ENCODE measurements at places on chromosomes 13 and 19.

DNA sequence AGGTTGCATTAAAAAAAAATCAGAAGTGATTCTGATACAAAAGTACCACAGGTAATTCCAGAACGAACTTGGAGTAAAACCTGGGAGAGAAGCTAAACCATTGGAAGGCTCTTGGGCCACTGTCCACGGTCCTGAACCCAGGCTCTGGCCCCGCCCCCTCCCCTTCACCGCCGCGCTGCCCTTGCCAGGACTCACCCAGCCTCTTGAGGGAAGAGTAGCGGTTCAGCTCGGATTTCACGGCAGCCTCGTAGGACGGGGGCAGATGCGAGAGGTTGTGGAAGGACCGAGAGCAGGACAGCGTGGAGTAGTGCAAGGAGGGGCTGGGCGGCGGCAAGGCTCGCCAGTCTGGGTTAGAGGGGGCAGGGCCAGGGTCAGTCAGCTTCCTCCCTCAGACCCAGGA, 5.7 kb downstream of the SHISA7 start:
- no peak for DNase-seq

DNA sequence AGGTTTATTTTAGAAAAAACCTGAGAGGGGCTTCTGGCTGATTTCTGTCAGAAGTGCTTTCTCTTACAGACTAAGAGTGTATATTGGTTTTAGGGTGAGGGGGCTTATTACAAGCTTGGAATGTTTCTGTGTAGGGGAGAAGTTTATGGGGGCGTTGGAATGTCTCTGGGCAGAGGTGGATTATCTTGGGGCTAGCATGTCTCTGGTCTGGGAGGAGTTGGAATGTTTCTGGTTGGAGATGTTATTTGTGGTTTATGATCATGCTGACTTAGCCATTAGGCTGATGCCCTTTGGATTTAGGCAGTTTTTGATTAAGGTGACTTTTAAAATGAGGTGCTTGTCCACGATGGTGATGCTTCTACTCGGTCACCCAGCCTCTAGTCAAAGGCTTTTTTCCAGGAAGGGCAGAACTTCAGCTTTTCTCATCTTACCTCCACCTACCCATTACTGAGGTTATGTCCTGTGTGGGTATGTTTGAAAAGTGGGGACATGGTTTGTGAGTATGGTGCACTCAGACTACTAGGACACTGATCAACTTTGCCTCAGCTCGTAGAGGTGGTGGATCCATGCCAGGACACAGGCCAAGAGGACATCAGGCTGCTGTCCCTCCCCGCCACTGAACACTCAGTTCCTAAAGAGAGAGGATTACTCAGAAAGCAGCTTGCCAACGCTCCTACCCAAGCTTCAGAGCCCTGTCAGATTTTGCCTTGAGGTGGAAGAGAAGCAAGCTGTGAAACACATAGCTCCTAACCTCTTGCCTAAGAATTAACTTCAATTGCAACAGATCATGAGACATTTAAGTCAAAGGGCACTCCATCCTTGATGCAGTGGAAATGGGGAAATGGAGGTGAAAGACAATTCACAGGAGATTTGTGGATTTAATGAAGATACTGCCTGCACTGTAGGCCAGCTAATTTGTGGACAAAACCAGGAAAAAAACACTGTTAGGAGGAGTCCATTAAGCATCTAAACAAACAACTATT, 63.6 kb downstream of the ZNF44 start:
- no peak for DNase-seq

GRCh38 chr19:892894-893689, at the start of the genes MED16 and RNU6-9:
TSS of gene MED16 (minus strand) at chr19:893187. CDS start at chr19:891131, 2,056 bp downstream.
TSS of gene RNU6-9 (plus strand) at chr19:893484.
- peak; percentile 70 for DNase-seq

DNA sequence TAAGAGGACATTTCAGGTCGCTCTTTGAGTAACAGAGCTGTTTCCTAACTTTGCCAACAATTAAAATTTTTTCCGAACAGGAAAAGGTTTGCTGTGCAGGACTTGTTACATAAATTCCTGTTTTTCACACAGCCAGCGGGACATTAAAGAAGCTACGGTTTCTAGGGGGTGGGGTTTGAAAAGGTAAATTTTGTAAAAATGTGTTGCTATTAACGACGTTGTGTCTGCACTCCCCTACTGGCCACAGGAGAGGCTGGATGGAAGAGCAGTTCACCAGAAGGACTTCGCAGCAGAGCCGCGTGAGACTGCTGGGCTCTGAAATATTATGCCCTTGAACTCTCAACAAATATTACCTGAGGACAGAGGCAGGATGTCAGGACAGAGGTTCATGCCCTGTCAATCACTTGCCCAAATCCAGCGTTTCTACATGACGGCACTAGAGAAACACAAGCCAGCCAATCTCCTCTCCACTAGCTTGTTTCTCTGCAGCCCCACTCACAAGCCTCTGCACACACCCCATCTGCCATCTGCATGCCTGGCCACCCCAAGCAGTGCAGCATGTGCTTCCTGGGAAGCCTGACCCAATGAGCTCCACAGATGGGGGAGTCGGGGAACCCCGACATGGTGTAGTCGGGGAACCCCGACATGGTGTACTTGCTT, 102.0 kb downstream of the FOXO1 start:
- no peak for DNase-seq

GRCh38 chr19:42548552-42548951, 20.3 kb upstream of the CEACAM1 start:
- no peak for DNase-seq

DNA sequence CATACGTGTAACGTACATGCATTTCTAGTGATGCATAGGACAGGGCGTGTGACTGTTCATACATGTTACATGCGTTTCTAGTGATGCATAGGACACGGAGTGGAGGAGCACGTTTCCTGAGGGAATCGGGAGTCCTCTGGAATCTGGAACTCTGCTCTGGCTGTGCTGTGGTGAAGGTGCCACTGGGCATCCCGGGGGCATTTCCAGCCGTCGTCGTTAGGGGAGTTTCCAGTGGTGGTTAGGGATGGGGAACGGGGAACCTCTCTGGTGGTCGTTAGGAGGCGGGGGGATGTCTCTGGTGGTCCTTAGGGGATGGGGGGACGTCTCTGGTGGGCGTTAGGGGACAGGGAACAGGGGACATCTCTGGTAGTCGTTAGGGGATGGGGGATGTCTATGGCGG, 209.6 kb upstream of the SOX1 start:
- no peak for DNase-seq

- DNase-seq, result no peak
These were observed 5.3 kb downstream of the FGF21 start for GRCh38 chr19:48760504-48761205.

GRCh38 chr19:54207983-54208783, 7.5 kb downstream of the RPS9 start:
- DNase-seq, result no peak

- no peak for DNase-seq
These were observed 27.1 kb upstream of the ABCC4 start for GRCh38 chr13:95328386-95328785.

DNA sequence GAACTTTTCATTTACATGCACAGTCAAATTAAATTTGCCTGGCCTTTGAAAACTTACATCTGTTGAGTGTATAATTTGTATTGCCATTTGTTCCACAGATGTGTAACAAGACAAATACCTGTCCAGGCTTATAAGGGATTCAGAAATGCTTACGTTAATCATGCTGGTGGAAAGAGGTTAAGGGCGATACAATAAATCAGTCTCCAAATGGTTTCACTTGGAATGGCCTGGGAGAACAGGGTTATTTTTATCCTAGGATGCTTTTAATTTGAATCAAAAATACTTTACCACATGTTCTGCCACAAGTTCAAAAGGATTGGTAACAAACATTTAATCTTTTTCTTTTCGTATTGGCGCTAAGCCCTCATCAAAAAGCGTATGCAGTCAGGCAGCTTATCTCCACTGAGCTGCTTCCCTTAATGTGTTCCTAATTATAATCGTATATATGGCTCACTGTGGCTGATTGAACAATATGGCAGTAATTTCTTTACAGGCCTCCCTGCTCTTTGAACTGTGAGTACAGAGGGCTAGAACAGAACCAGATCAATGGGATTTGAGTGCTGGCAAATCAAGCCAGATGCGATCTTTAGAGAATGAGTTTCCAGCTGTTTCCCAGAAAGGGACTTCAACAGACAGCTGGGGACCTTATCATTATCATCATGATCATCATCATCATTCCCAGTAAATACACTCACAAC, 425.7 kb downstream of the SPRY2 start:
- DNase-seq, result no peak

GRCh38 chr19:3275583-3276340, 51.3 kb downstream of the CELF5 start:
- no peak for DNase-seq

DNA sequence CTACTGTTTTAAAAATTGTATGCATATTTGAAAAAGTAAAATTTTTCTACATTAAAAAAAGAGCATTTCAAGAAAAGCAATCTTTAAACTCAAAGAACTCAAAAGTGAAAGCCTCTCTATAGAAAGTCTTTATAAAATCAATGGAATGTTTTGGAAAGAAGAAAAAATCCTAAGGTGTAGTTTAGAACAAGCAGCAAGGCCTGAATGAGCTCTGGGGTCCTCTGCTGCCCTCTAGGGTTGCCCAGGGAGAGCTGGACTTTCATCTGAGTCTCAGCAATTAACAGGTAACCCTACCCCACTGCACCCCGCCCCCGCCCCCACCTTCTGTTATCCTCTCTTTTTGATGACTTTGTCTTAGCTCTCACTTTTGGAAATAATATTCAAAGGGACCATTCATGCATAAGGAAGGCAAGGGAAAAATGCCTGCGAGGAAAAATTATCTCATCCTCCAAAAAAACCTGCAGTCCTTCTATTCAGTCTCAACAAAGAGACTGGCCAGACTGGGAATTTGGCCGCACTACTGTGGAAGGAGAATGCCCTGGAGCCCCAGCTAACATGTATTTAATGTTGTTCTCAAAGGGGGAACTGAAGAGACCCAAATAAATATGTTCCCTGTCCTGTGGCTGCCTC, 24.1 kb downstream of the SLC25A30 start:
- DNase-seq, result no peak

DNA sequence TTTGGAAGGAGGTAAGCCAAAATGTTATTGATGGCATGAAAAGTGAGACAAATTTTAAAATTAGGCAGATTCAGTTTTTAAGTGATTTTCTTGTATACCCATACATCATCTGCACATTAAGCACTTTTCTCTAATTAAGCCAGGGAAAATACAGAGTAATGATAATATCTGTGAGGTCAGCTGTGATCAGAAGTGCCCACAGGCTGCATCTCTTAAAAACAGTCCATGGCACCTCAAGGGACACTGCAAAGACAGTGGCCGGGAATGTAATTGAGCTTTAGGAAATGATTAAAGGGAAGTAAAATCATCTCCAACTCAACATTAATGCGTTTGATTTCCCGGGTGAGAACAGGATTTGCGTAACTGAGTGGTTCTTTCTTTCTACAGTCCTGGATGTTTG, 2.0 kb downstream of the COL4A1 start:
- no peak for DNase-seq

- DNase-seq, result no peak
These were observed 305.1 kb downstream of the KCNRG start for GRCh38 chr13:50320271-50320862.

DNA sequence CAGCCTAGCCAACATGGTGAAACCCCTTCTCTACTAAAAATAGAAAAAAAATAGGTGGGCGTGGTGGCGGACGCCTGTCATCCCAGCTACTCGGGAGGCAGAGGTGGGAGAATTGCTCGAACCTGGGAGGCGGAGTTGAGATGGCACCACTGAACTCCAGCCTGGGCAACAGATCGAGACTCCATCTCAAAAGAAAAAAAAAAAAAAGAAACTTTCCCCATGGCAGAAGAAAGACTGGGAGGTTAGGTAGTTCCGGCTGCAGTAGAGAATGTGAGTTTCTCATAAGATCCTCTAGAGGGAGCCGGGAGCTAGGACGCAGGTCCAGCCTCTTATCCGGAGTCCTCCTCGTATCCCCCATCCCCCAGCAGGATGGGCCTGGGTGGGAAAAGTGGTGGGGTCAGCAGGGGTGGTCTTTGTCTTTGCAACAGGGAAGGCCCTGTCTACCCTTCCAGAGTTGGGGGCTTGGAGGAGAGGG, 13.2 kb upstream of the CREB3L3 start:
- DNase-seq, result no peak

- DNase-seq, result no peak
These were observed 1.3 kb downstream of the EXOSC8 start for GRCh38 chr13:37001921-37002250.

GRCh38 chr13:106277484-106278154, 257.8 kb downstream of the EFNB2 start:
- no peak for DNase-seq

DNA sequence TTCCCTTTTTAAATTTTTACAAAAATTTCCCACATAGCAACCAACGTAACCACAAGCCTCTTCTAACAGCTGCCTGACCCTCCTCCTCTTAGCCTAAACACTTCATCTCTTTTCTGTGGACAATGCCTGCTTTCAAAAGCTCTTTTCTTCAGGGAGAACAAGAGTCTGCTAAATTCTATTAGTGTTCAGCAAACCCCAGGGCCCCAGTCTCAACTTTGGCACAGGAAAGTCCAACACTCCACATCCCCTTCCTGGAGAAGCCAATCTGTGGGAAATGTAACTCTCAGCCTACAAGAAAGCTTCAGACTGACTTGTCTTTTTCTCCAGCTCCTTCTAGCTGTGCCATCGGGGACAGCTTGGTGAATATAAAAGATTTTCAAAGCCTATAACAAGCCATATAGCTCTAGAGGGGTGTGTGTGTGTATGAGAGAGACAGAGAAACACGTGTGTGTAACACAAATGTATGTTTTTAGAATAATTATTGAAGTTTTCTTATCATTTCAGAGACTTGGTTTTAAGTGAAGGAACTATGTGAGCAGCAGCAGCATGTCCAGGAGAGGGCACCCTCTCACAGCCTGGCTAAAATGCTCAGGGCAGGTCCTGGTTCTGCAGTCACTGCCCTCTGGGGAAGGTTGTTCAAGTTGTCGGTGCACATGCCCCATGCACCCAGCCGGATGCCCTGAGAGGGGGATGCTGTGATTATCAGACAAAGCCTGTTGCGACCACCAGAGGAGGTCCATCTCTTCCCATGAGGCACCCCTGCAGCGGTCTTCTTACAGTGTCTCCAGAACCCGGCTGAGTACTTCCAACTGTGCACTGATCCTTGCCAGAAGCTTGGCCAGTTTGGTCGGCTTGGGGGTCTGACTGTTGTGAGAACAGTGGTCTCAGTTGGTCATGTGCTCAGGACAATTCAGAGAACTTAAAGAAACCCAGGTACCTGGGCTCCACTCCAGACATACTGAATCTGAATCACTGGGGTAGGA, 34.4 kb downstream of the CCDC70 start:
- DNase-seq, result no peak

DNA sequence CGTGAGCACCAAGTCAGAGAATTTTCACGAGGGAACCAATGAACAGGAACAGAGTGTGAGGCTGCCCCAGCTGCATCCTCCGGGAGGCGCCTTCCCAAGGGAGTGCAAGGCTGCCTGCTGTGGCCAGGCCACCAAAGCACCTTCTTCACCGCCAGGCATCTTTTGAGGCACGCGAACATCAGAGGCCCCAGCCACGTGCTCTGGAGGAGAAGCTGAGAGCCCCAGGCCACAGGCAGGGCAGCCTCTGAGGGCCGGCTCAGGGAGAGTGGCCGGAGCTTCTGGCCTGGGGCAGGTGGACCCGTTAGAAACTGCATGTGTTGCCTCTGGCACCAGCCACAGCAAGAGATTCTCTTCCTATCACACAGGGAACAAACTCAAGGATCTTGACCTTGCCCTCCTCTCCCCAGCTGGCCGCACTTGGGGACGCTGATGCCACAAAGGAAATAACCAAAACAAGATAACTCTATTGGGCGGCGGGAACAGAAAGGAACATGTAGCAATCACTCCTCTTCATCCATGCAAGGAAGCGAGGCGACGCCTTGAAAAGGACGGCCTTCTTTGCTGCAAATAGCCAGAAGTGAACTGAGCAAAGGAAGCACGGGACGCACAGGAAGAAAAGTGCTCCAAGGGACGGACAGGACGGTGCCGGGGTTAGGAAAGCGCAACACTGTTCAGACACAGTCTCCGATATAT, 19.9 kb downstream of the GAS6 start:
- DNase-seq, result no peak
